Stimulated activated naive CD8-positive, alpha-beta T cell treated with anti-CD3 and anti-CD28 coated beads, Interleukin-15, Interleukin-2, amounts not matched to agents 100 U/mL and 50 U/mL, for 24 hours (primary cell): ENCODE measurements at places on chromosomes 2 and 18.

DNA sequence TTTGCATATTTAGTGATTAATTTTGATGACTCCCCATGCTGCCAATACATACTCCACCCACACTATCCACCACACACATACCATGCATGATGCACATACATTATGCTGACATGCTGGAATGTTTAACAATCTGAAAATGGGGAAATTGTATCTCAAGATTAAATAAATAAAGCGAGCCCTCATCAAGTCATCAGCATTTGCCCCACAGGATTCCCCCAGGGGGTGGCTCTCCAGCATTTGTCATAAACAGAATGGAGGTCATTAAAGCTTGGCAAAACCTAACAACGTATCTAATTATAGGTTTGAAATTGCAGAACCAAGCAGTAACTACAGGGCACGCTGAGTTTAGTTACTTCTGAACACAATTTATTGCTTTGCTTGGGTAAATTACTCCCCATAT lies 141.2 kb upstream of the TACR1 start:
- DNase-seq: no peak

DNA sequence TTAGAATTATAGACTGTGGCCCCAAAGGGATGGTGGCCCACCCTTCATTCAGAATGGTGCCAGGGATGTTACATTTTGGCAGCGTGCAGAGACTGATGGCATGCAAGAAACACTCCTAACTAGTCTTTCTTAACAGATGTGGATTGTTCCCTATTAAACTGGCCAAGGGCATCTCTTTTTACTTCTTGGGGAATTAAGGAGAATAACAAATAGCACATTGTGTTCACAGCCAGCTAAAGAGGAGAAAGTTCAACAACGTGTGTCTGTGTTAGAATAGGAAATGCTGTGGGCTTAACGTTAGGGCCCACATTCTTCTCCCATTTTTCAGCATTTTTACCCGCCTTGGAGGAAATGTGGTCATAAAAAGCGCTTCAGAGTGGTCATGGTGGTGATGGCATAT lies 404.8 kb downstream of the CDH2 start:
- DNase-seq: no peak

DNA sequence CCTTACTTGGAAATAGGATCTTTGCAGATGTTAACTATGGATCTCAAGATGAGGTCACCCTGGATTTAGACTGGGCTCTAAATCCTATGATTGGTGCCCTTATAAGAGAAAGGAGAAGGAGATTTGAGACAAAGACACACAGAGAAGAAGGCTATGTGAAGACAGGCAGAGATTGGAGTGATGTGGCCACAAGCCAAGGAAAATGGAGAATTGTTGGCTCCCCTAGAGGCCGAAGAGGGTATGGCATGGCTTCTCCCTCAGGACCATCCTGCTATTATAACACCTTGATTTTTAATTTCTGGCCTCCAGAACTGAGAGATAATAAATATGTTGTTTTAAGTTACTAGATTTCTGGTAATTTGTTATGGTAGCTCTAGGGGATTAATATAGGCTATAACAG lies 7.6 kb downstream of the CYBRD1 start:
- peak; percentile 42 for DNase-seq

GRCh38 chr2:123095219-123095835 lies 929.8 kb upstream of the CNTNAP5 start:
- DNase-seq: no peak

DNA sequence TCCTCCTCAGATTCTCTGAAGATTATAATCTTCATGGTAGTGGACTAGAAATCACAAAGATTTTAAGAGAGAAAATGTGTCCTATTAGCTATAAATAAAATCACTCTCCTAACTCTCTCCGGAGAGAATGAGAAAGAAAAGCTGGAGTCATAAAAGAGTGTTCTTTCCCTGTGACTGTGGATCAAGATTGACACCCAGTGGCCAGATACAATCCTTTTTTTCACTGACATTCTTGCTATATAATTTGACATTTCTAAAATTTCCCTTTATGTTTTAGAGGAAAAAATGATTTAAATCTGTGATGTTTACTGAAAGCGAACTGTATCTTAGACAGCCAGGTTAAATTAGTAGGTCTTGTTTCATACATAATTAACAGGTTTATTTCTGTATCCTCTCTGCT lies 35.4 kb upstream of the LRP2 start:
- DNase-seq: no peak

DNA sequence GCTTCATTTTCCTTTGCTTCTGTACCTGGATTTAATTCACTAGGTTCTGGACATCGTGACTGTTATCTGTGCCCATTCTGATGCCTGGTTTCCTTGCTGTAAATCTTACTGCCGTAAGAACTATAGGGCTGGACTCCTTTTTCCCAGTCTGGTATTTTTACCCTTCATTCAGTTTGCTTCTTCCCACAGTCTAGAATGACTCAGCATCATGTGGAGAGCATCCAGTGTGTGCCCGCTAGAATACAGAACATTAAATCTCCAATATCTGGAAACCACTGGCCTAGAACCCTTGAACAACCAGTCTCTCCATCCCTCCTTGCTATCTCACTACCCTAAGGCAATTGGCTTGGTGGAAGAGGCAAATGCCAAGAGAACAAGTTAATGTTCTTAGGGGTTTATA lies 1075.4 kb upstream of the ZEB2 start:
- DNase-seq: no peak

GRCh38 chr2:86825036-86825692 lies 34.5 kb upstream of the CD8A start:
- DNase-seq: peak; percentile 58

GRCh38 chr2:164496881-164497280 lies 124.4 kb downstream of the GRB14 start:
- DNase-seq: no peak

- DNase-seq: no peak
Observed at GRCh38 chr2:43513796-43514195, 82.0 kb downstream of the THADA start.

DNA sequence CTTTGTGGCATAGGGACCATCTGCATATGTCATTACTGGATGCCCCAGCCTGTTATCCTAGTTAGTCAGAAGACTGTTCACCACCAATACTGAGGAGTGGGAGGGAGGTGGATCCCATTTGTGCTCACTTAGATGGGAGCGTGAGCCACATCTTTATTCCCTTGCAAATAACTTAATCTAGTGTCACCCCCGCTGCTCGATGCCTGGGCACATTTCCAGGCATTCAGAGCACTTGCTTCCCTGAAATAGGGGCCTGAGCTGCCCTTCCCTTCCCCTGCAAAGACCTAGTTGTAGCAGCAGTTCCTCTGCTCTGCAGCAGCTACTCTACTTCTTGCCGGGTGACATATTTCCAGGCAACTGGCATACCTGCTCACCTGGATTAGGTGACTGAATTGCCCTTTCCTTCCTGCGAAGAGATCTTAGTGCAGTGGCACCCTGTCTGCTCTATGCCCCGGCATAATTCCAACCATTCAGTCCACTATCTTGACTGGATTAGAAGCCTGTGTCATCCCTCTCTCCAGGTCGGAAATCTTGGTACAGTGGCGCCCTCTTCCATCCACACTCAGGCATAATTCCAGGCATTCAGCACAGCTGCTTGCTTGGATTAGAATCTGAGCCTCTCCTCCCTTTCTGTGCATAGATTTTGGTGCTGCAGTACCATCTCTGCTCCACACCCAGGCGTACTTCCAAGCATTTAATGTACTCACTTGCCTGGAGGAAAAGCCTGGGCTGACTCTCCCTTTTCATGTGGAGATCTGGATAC lies 1389.1 kb upstream of the TMEFF2 start:
- no peak for DNase-seq

- no peak for DNase-seq
Observed at GRCh38 chr2:31038385-31038784, 99.9 kb downstream of the GALNT14 start.

- no peak for DNase-seq
Observed at GRCh38 chr2:60972889-60973656, 44.4 kb upstream of the PEX13 start.

DNA sequence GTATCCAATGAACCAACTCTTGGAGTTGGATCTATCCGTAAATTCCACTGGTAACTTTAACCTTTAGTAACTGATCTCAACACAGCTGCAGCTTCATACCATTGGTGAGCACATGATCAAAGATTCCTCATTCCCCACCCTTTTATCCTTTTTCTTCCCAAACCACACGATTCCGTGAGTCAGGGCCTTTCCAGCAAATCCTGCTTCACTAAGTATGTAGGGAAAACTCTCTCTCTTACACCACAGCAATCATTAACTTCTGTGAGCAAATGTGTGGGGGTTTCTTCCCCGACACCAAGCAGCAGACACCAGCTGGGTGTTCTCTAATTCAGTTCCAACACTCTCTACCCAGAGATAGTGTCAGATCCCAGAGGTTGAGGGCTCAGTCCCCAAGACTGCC lies 23.5 kb downstream of the ELP2 start:
- no peak for DNase-seq

DNA sequence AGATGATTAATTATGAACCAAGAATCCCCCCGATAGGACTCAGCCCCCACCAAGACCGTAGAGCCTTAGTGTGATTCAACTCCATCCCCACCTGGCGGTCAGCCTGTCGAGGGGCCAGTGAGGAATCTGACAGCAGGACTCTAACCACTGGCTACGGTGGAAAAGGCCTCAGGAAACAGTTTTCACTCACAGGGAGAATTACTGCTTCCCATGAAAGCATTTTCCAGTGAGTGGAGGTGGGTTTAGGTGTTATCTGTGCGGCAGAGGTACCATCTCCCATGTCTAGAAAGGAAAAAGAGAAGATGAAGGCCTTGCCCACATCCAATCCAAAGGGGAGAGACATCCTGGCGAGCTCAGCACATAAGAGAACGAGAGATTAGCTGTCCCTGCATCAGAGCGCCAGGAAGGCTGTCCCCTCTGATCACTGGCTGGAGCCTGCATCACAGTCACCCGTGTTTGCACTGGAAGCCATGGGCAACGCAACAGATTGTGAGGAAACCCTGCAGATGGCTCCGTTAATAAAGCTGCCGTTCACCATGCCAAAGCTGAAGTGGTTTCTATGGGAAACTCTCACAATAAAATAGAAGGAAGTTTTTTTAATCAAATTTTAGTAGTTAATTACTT lies 22.3 kb downstream of the COX7A2L start:
- no peak for DNase-seq

GRCh38 chr2:36172824-36173223 lies 182.8 kb upstream of the CRIM1 start:
- DNase-seq: no peak

GRCh38 chr2:33958591-33958990 lies 359.5 kb upstream of the FAM98A start:
- no peak for DNase-seq

- DNase-seq: no peak
Observed at GRCh38 chr2:102258386-102259074, 52.8 kb upstream of the IL1RL1 start.

DNA sequence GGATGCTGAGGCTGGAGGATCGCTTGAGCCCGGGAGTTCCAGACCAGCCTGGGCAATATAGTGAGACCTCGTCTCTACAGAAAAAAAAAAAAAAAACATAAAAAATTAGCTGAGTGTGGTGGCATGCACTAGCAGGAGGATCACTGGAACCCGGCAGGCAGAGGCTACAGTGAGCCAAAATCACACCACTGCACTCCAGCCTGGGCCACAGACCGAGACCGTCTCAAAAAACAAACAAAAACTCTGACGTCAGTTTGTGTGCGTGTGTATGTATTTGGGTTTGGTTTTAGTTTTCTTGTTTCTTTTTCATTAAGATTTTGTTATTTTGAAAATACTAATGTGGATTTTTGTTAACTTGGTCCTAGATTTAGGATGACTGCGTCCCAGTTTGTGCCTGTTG lies 19.0 kb downstream of the CEP68 start:
- DNase-seq: no peak

- no peak for DNase-seq
Observed at GRCh38 chr2:229899604-229900003, 22.2 kb downstream of the TRIP12 start.

GRCh38 chr2:192585418-192585817 lies 390.7 kb upstream of the TMEFF2 start:
- DNase-seq: no peak

DNA sequence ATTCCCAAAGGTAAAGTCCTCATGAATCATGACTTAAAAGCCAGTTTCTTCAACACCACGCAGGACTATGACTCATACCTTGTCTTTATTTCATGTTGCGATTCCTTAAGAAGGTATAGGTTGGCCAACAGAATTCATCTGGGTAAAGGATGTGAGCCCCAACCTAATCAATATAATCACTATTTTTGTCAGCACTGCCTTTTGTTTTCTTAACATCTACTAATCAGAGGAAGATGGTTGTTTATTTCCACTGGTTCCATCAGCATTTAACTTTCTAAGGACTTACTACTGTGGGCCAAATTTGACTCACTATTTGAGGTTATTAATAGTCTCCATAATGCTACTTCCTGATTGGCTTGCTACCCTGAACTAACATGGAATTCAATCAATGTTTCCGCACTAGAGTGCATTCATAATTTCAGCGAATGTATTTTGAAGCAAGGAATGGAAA lies 78.6 kb downstream of the SCG2 start:
- DNase-seq: no peak

GRCh38 chr2:10242998-10243925 lies 59.4 kb upstream of the HPCAL1 start:
- DNase-seq: no peak

GRCh38 chr18:54119524-54120019 lies 104.9 kb downstream of the MBD2 start:
- DNase-seq: peak; percentile 4

- DNase-seq: no peak
Observed at GRCh38 chr18:79100944-79101343, 31.8 kb downstream of the ATP9B start.

- no peak for DNase-seq
Observed at GRCh38 chr2:78549766-78550165, 475.7 kb upstream of the REG3G start.
